ENCODE measurements at places on chromosomes 2 and 18. TPM values are rescaled to one million over a fixed set of nuclear protein-coding genes. Genes with fewer than 3 reads are reported as not detected.

The CFC1 gene
- not detected for total RNA-seq

The FSHR gene
- 0.52 TPM for total RNA-seq

The ASXL3 gene
- total RNA-seq = 7.3 TPM

The RAB6D gene
- not detected for total RNA-seq

The C2orf78 gene
- total RNA-seq = not detected

The POTEE gene
- total RNA-seq = not detected

The WDR35 gene
- total RNA-seq = 12.0 TPM

The SLC5A7 gene
- total RNA-seq = under 0.01 TPM

The OTOS gene
- total RNA-seq = not detected

The SIX2 gene
- total RNA-seq = 4.2 TPM

The ALLC gene
- total RNA-seq = not detected

The NAT8 gene
- not detected for total RNA-seq

The MRPS9 gene
- total RNA-seq = 23.5 TPM

The IL1RN gene
- not detected for total RNA-seq

The FBXO41 gene
- under 0.01 TPM for total RNA-seq

The CFAP210 gene
- total RNA-seq = not detected

The DUSP2 gene
- total RNA-seq = 4.2 TPM

The GPR75 gene
- total RNA-seq = 1.0 TPM

The GPR45 gene
- total RNA-seq = not detected

The HMSD gene
- not detected for total RNA-seq

The PRADC1 gene
- total RNA-seq = 17.7 TPM

The PROKR1 gene
- total RNA-seq = 0.52 TPM

The CABLES1 gene
- 4.7 TPM for total RNA-seq

The TRIM43 gene
- not detected for total RNA-seq

The RBM44 gene
- 2.1 TPM for total RNA-seq

The PLGLB1 gene
- total RNA-seq = 2.1 TPM

The MPP4 gene
- total RNA-seq = under 0.01 TPM

The VSNL1 gene
- total RNA-seq = 2.1 TPM

The HNRNPLL gene
- 48.0 TPM for total RNA-seq

The INO80C gene
- total RNA-seq = 4.7 TPM

The CXCR1 gene
- 0.52 TPM for total RNA-seq

The FAM110C gene
- under 0.01 TPM for total RNA-seq

The FSIP2 gene
- total RNA-seq = 1.0 TPM

The SLC9A2 gene
- total RNA-seq = 2.1 TPM

The PTCD3 gene
- total RNA-seq = 87.2 TPM

The METTL5 gene
- 29.7 TPM for total RNA-seq

The SH3RF3 gene
- 2.1 TPM for total RNA-seq

The ANTXR1 gene
- total RNA-seq = 86.6 TPM

The CTDSP1 gene
- 44.4 TPM for total RNA-seq

The EN1 gene
- 4.2 TPM for total RNA-seq

The HJURP gene
- total RNA-seq = 3.1 TPM

The HOXD8 gene
- 18.8 TPM for total RNA-seq

All from skeletal muscle tissue (tissue), 5 donors.